ENCODE measurements at places on chromosomes 5 and 9.

DNA sequence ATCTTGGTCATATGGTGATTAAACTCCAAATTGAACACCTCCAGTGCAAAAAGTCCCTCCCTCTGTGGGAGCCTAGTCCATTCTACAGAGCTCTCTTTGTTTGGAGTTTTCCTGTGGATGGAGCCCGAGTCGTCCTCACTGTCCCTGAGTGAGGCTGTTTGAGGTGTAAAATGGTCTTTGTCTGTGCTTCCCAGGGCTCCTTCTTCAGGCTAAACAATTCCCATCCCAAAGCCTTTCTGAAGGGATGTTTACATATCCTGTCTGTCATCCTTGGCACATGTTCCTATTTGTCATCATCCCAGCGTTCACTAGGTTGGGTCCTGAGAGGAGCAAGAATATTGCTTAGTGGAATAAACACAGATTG, 68.9 kb downstream of the COL27A1 start:
- no peak for DNase-seq

- DNase-seq = no peak
Measured at GRCh38 chr5:143024228-143024920, 254.2 kb downstream of the ARHGAP26 start.

- DNase-seq = no peak
Measured at GRCh38 chr5:94551858-94552257, 66.5 kb downstream of the KIAA0825 start.

- DNase-seq = no peak
Measured at GRCh38 chr5:9547122-9547947, 1.5 kb upstream of the SEMA5A start.

- no peak for DNase-seq
Measured at GRCh38 chr9:37936376-37936775, 32.4 kb upstream of the SLC25A51 start.

- DNase-seq = no peak
Measured at GRCh38 chr5:92694067-92694466, 887.0 kb downstream of the NR2F1-AS1 start.

DNA sequence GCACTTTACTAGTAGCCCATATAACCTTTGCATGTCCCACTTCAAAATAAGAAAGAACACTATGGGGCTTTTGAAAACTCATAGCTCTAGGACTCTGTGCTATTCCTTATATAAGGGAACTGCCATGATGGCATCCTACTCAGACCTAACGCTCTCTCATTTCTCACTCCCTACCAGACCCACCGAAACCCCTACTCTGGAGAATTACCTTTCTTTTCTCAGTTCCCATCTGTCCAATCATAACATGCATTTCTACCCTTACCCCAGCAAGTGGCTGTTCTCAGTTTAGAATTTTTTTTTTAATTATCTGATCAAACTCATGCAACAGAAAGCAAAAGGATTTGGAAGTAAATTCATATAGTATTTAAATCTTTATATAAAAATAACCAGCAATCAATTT, 27.3 kb downstream of the CARNMT1 start:
- no peak for DNase-seq

GRCh38 chr5:7426284-7426683, 30.3 kb downstream of the ADCY2 start:
- no peak for DNase-seq

DNA sequence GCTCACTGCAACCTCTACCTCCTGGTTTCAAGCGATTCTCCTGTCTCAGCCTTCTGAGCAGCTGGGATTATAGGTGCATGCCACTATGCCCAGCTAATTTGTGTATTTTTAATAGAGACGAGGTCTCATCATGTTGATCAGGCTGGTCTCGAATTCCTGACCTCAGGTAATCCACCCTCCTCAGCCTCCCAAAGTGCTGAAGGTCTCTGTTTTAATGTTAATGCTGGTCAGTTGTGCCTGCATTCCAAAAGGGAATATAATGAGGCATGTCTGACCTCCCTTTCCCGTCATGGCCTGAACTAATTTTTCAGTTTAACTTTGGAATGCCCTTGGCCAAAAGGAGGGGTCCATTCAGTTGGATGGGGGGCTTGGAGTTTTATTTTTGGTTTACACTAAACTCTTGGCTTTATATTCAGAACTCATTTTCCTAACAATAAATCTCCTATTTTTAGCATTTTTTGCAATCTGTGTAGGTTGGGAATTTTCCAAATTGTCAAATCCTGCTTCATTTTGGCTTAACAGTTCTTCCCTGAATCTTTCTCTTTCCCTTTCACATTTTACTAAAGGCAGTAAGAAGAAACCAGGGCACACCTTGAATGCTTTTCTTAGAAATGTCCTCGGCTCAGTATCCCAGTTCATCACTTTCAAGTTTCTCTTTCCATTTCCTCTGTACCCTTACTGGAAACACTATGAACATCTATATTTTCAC, 1175.5 kb downstream of the MAT2B start:
- no peak for DNase-seq

- no peak for DNase-seq
Measured at GRCh38 chr9:14715102-14715501, 7.4 kb downstream of the CER1 start.

- no peak for DNase-seq
Measured at GRCh38 chr9:76692458-76693129, 71.6 kb upstream of the PCA3 start.

DNA sequence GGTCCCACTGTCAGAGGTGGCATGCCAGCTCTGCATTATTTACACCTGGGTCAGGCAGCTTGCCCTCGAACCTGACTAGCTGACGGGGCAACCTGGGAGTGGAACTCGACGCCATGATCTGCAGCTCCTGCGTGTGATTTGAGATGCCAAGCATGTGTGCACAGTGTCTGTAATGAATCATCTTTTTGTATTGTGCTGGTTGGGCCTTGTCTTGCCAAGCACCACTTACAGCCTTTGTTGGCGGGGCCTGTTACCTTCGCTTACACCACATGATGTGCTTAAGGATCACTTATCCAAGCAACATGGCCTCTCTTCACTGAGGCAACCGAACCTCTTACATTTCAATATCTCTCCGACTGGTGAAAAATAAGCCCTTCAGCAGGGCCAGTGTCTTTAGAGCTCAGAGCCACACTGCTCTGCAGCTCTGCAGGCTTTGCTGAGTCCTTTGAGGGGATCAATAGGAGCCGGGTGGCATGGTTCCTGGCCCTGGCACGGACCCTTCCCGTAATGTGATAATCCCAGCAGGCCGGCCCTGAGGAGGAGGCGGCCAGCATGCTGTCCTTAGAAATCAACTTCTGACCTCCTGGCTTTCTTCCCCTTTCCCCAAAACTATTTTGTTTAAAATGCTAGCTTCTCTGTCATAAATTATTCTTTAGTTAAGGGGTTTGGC, 297.7 kb upstream of the CD180 start:
- no peak for DNase-seq

DNA sequence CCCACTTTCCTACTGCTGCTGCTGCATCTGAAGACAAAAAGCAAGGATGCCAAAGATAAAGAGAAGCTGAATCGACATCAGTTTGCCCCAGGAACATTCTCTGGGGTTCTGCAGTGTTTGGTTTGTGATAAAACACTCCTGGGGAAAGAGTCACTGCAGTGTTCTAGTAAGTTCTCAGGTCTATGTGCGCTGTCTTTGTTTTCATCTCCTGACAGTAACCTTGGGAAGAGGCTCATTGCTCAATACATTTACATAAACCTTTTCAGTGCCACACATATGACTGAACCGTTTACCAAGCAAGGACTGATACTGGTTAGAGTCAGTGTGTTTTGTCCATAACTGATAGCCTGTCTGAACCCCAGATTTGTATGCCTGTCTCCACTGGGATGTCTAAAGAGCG, 232.1 kb downstream of the ARHGEF28 start:
- DNase-seq = no peak

- DNase-seq = no peak
Measured at GRCh38 chr9:88789785-88790184, 201.5 kb upstream of the S1PR3 start.

GRCh38 chr9:135882011-135882410, 25.3 kb downstream of the CAMSAP1 start:
- DNase-seq = no peak
